ENCODE measurements at places on chromosomes 1 and 21.

DNA sequence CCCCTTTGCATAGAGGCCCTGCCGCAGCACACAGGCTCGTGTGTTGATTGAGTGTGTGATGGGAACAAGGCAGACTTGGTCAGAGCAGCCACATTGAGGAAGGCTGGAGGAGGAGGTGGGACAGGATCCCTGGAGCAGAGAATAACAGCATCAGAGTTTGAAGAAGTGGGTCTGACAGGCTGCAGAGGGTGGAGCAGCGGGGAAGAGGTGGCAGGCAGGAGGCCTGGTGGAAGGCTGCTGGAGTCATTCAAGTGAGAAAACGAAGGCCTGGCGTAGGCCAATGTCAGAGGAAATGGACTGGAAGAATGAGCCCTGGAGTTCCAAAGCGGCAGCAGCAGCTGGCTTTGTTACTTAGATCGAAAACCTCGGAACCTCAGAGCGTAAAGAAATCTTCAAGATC is 115.0 kb upstream of the GRIK3 start:
- no peak for DNase-seq

GRCh38 chr1:185790194-185790735 is 56.1 kb downstream of the HMCN1 start:
- DNase-seq = no peak

DNA sequence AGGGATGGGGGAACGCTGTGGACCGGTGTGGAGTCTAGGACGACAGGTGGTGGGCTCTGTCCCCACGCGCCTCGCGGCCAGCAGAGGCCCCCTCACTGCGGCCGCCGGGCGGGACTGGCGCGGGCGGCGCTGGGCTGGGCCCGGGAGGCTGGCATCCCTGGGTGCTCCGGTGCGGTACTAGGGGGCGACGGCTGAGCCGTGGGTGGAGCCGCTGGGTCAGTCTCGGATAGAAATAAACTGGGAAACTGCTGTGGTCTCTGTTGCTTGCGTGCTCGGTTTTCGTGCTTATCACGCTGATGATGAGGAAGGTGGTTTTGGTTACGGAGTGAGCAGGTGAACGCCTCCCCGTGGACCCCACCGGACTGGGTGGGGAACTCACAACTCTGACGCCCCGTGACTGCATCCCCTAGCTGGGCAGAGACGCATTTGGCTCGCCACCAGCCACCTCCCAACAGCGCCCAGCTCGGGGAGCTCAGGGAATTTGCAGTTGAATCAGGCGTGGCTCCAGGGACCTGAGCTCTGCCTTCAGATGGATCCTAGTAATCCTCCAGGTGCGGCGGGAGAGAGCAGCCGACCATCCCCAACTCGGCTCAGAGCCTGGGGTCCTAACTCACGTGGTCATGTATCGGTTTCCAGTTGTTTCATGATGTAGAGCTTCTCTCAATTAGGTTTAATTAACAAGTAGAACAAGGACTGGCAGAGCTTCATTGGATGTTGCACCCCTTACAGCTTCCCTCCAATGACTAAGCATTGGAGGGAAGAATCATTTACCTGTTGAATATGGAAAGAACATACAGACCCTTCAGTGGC is 32.1 kb downstream of the HSD17B7 start:
- DNase-seq = no peak

GRCh38 chr21:43827015-43827611 is 37.7 kb downstream of the RRP1 start:
- DNase-seq = no peak

DNA sequence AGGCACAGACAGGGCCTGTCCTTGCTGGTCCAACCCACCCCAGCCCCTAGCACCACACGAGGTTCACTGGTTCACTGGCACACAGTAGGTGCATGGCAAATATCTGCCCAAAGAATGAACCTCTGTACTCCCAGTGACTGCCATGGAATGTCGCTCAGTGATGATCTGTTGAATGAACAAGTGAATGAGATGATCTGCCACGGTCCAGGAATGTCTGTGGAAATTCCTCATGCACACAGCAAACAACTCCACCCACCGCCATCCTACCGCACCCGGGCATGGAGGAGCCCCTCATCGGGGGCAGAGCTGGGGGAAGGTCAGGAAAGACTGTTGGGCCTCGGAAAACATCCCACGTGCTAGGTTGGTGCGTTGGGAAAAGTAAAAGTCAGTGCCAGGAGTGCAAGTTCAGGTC is 1.7 kb downstream of the HSPG2 start:
- no peak for DNase-seq

- DNase-seq = no peak
Observed at GRCh38 chr1:95095833-95096217, 21.3 kb upstream of the TLCD4 start.

- DNase-seq = no peak
Observed at GRCh38 chr21:15015622-15016471, 49.0 kb downstream of the NRIP1 start.

- no peak for DNase-seq
Observed at GRCh38 chr1:16009678-16010077, 5.6 kb downstream of the SRARP start.

DNA sequence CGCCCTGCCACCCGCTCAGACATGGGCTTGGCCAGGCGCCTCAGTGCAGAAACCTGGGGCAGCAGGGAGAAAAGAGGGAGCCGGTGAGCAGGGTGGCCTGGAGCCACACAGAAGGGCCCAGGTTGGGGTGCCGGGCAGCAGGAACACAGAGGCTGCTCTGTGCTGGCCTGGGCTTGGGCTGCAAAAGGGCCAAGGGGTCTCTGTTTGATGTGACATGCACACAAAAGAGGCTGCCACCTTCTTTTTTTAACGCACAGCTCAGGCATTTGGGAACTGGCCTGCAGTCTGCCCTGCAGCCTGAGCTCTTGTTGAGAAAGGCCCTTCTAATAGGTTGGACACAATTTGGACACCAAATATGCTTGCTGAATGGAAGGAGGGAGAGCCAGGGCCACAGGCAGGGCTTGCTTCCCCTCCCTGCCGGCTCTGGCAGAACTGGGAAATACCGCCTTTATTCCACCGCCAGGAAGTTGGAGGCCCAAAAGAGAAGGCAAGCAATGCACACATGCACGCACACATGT is 32.4 kb downstream of the KIF21B start:
- DNase-seq = no peak

- DNase-seq = no peak
Observed at GRCh38 chr1:170580636-170581440, 48.9 kb downstream of the GORAB start.

- DNase-seq = no peak
Observed at GRCh38 chr1:79040424-79041082, 34.0 kb upstream of the ADGRL4 start.

- DNase-seq = peak; percentile 53
Observed at GRCh38 chr21:44300262-44300959, 558 bp downstream of the PFKL start.

DNA sequence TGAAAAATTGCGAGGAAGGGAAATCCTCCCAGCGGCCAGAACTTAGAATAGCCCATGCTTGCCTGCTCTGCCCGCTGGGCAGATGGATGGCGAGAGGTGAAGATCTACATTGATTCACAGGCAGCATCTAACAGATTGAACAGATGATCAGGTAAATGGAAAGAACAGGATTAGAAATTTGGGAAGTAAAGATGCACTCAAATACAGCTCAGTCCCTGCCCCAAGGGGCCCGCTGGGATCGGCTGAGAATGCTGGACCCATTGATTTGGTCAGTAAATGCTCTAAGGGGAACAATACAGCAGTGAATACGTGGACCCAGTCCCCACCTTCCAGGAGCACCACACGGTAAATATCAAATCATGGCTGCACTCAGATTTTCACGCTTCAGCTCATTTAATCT is 248.2 kb downstream of the MATN1 start:
- no peak for DNase-seq

DNA sequence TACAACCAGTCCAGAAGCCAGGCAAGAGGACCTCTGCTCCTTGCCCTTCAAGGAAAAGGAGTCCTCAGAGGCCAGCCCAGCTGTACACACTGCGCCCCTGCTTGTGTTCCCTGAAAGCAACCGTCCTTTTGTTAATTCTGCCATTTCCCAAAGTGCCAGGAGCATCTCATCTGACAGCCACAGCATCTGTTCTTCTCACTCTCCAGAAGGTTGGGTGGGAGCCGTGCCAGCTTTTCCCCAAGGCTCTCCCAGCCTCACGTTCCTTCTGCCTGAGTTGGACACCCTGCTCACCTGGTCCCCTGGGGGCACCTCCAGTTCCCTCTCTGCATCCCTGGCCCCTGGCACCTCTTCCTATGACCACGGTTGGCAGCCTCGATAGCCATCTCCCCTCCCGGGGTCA is 10.5 kb upstream of the CNTN2 start:
- DNase-seq = no peak

DNA sequence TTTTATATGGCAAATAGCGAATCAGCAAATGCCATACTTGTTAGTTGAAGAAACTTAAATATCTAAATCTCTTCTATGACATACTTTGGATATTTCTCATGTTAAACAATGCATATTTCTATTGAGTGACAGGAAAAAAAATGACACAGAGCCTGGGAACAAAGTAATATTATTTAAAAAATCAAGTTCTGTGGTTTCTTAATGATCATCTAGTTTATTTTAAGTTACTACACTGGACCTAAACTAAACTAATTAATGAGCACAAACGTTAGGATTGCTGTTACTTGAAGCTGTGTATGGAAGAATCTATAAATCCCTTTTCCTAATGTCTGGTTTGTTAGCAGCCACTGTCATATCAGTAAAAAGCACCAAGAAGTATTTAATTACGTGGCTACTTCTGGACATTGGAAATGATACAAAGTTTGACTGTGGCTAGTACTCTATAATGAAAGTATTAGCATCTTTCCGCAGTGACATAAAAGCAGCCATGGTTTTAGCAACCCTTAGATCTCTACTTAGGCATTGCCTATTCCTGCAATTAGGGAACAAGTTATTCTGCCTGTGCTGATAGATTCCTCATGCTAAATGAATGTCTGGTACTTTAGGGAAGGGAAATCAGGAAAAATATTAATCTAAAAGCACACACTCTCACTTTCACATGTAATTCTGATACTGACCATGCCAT is 981.7 kb upstream of the B3GALT2 start:
- no peak for DNase-seq

- DNase-seq = no peak
Observed at GRCh38 chr1:30652152-30652841, 71.1 kb downstream of the MATN1 start.

- DNase-seq = peak; percentile 49
Observed at GRCh38 chr1:59071876-59072582, 224.9 kb upstream of the FGGY start.

GRCh38 chr1:40715491-40716059 is 24.1 kb downstream of the NFYC start:
- no peak for DNase-seq

DNA sequence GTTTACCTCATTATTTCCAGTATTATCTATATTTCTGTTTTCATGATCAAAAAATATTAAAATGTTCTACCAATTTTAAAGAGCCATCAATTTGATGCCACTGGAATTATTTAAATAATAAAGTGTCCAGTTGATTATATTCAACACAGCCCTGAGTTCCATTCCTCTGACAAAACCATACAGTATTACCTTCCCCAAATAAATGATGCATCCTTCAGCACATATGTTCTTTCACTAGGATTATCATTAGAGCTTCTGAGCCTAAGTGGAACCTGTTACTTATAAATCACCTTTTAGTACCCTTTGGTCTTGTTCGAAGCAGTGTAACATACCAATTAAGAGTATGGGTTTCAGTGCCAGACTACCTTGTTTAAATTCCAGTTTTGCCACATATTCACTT is 17.3 kb upstream of the PLEKHO1 start:
- no peak for DNase-seq

- no peak for DNase-seq
Observed at GRCh38 chr1:14421295-14421976, 177.0 kb upstream of the KAZN start.

DNA sequence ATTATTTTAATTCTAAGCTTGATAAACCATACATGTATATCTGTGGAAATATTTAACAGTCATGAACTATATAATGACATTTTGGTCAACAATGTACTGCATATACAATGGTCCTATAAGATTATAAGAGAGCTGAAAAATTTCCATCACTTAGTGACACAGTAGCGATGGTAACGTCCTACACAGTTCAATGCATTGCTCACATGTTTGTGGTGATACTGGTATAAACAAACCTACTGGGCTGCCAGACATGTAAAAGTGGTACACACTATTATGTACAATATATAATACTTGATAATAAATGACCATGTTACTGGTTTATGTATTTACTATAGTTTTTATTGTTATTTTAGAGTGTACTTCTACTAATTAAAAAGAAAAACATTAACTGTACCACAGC is 841.9 kb downstream of the LTN1 start:
- DNase-seq = no peak

- no peak for DNase-seq
Observed at GRCh38 chr21:27143476-27143875, 176.6 kb upstream of the ADAMTS5 start.

GRCh38 chr1:145690587-145691558 is 16.3 kb downstream of the PDZK1 start:
- DNase-seq = peak; percentile 52

DNA sequence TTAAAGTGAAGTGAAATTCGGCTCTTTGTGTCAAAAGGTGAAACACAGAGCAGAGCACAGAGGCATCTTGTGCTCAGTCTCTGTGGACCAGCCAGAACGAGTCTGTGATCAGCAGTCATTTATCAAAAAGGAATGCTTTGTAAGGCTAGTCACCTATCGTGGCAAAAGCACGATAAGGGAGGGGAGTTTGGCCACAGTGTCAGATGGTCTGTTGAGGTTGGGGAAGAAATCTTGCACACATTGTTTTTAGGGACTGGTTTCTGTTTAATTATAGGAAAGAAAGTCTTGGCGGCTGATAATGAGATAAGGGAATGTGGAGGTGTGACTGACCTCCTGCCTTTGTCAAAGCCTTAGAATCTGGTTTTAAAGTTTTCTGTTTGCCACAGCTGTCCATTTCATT is 58.2 kb upstream of the KIAA1614 start:
- no peak for DNase-seq

- peak; percentile 93 for DNase-seq
Observed at GRCh38 chr1:2300851-2301606, 72.9 kb downstream of the SKI start.

- no peak for DNase-seq
Observed at GRCh38 chr1:17245816-17246325, 3.0 kb upstream of the PADI3 start.

DNA sequence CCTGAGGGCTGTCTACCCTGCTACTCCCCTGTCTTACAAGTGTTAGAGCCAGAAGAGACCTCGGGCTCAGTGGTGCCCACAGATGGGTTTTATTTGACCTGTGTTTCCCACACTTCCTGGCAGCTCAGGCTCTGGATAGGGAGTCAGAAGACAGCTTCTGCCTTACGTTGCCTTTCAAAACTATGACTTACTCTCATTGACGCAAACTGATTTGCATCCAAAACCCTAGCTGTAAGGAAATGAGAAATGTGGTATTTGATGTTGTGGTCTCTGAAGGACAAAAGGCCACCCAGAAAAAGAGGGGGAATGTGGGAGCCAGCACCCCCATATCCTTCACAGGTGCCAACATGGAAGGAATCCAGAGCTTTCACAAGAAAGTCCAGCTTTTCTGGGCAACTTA is 180.2 kb downstream of the ATG4C start:
- no peak for DNase-seq

Measured in CD4-positive, alpha-beta T cell treated with Interleukin-2 at 100 ng/mL for 4 hours (primary cell).